ENCODE measurements at places on chromosomes 12 and 14. TPM values are rescaled to one million over a fixed set of nuclear protein-coding genes. Genes with fewer than 3 reads are reported as not detected.

Gene KCNMB4
- total RNA-seq = 1.2 TPM

Gene KERA
- not detected for total RNA-seq

Gene GALC
- total RNA-seq = 12.0 TPM

Gene MUCL1
- not detected for total RNA-seq

Gene FOXG1
- not detected for total RNA-seq

Gene TAS2R20
- total RNA-seq = 0.43 TPM

Gene XPOT
- 27.9 TPM for total RNA-seq

Gene B4GALNT1
- total RNA-seq = 5.6 TPM

Gene ZNF839
- total RNA-seq = 7.8 TPM

Gene RIN3
- 11.0 TPM for total RNA-seq

Gene GRIP1
- total RNA-seq = 4.1 TPM

Gene ST8SIA1
- 3.3 TPM for total RNA-seq

Gene LRRC9
- total RNA-seq = not detected

Gene GLIPR1L1
- not detected for total RNA-seq

Gene LRRK2
- total RNA-seq = 7.4 TPM

Gene KRT4
- total RNA-seq = not detected

Gene KRT5
- not detected for total RNA-seq

Gene FERMT2
- total RNA-seq = 116 TPM

Gene M6PR
- 88.2 TPM for total RNA-seq

Gene PLBD1
- 23.8 TPM for total RNA-seq

Gene VASH1
- 14.3 TPM for total RNA-seq

Gene SERPINA1
- 5.0 TPM for total RNA-seq

Gene NKX2-1
- total RNA-seq = not detected

Gene NIN
- 22.8 TPM for total RNA-seq

Gene CLEC4A
- total RNA-seq = 0.38 TPM
